ENCODE measurements at places on chromosomes 13 and 19.

DNA sequence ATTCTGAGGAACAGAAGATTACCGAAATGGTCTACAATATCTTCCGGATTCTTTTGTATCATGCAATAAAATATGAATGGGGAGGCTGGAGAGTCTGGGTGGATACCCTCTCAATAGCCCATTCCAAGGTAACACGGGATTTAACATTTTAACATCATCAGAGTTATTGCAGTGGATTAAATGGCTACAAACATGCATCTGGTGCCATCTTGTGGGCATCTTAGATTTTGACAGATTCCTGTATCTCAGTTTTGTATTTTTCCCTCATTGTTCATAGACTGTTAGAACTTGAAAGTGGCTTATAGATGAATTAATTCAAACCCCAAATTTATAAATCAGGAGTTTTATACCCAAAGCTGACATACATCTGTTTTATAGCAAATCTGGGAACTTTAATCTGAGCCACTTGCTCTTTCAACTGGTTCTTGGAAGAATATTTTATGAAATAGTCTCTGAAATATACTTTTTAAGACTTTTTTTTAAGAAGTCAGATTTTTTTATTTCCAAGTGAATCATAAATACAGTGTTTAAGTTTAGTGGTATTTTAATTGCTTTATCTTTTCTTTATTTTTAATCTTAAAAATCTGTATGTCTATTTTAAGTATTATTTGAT is 215.2 kb downstream of the NBEA start:
- no peak for DNase-seq

GRCh38 chr13:113535381-113535781 is 44.9 kb upstream of the DCUN1D2 start:
- no peak for DNase-seq

GRCh38 chr19:16247353-16248182 is 49.9 kb downstream of the AP1M1 start:
- DNase-seq: peak; percentile 82

- no peak for DNase-seq
Measured at GRCh38 chr13:37640499-37640898, 41.9 kb upstream of the POSTN start.

- no peak for DNase-seq
Measured at GRCh38 chr19:30029721-30030510, 87.9 kb downstream of the URI1 start.

DNA sequence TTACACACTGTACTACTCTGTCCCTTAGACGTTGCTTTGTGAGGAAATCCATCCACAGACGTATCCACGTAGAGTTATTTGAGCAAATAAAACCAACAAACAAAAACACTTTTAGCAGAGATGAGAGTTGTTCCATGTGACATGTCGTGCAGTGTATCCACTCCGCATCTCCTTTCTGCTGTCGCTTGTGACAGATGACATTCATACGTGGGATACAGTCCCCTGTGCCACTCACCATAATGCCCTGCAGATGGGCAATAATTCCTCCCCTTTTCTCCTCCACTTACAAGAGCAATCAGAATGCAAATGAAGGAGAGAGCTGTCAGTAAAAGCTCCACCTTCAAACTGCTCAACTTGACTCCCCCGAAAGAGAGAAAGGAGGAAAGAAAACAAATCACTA is 26.0 kb downstream of the IRS2 start:
- DNase-seq: no peak

GRCh38 chr13:75871059-75871458 is 234.9 kb downstream of the LMO7 start:
- DNase-seq: no peak

DNA sequence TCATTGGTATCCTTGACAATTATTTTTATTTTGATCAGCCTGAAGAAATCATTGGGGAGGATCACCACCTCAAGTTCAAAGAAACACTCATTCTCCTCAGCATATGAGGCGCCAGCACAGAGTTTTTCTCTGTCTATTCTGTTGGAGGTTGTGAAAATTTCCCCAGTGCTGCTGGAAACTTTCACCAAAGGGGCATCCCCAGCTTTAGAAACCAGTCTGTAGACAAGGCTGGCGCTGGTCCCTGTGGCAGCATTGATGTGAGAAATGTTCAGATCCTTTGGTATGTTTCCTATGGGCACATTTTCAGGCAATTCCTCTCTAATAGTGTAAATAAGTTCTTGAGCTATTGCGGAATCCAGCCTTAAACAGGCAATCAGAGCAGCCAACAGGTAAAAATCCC is 2.1 kb downstream of the PCDH9 start:
- DNase-seq: no peak

DNA sequence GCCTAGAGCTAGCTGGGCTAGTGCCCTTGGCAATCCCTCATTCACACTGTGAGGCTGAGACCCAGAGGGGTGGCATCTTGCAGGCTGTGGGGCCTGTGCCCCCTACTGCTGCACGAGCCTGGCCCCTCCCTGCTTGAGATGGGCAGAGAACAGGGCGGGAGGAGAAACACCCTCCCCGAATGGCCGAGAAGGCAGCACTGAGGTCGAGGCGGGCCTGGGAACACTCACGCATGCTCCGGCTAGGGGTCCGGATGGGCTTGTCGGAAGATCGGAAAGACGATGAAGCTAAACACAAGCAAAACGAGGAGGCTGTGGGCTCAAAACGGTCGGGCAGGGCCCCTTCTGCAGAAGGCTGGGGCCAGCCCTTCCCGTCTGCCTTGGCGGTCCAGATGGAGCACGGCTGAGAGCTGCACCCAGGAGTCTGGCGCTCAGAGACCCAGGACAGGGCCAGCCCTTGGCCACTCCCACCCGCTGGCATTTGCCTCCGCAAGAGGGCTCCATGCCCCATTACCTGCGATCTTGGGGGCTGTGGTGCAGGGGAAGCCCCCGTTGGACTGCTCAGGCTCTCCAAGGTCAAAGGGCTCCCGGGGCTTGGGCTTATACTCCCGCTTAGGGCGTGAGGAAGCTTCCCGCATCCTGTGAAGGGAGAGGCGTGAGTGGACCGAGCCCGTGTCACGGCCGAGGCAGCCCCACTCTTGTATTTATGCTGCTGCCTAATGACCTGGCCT is 18.9 kb downstream of the MPND start:
- DNase-seq: no peak

GRCh38 chr13:99415851-99416331 is 85.4 kb upstream of the TM9SF2 start:
- DNase-seq: no peak

DNA sequence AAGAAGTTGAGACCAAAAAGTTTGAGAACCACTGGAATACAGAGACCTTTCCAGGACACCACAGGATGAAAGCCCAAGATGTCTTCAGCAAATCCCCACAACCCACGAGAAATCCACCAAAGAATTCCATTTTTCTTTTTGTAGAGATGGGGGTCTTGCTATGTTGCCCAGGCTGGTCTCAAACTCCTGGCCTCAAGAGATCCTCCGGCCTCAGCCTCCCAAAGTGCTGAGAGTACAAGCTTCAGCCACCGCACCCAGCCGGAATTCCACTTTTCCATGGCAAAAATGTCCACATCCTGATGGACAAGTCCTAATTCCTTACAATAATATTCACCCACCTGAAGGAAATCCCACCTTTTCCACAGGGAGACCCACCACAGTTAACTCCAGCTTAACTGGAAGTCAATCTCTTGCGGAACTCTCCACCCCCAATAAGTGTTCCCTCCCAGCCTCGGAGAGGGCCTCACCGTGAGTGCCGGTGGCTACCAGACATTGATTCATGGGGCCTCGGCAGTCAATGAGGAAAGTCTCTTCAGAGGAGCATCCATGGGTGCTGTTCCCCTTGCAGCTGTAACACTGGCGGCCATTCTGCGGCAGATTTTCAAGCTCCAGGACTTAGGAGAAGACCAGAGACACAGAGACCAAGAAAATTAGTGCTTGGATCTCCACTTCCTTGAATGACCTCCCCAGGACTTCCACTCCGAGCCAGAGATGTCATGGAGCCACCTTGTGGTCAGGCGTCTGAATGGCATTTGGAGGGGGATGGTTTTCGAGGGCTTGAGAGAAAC is 12.3 kb upstream of the CADM4 start:
- no peak for DNase-seq

DNA sequence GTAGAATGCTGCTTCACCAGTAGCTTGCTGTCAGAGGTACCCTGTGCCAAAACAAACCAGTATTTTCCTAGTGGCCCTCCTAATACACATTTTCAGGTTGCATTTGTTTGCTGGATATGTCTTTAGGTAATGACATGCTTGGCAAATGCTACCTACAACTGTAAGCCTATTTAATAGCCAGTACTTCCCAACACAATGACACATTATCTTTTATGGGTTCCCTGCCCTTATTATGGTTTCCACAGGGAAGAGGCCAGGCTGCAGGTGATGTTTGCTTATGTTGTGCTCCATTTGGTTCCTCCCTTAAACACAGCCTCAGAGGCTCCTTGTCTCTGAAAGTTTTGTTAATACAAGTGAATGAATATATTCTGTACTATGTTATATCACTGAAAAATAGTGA is 24.7 kb downstream of the FRY start:
- no peak for DNase-seq

- no peak for DNase-seq
Measured at GRCh38 chr19:17948931-17949930, 16.4 kb downstream of the CCDC124 start.

- DNase-seq: no peak
Measured at GRCh38 chr13:24142453-24142852, 18.1 kb upstream of the SPATA13 start.

DNA sequence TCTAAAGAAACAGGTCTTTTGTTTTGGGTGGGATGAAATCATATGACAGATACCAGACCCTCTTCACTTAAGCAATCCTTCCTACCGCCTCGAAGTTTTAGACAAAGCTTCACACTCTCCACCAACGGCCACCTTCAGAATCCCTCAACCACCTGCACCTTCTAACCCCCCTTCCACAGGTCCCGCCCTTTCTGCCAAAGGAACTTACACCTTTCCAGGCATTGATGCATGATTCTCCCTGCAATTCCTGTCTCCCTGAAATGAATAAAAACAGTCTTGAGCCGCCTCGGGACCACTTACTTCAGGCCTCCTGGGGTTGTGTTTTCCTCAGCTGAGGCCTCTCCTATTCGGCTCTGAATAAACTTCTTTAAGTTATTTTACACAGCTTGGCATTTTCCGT is 859 bp downstream of the ZNF433 start:
- no peak for DNase-seq

DNA sequence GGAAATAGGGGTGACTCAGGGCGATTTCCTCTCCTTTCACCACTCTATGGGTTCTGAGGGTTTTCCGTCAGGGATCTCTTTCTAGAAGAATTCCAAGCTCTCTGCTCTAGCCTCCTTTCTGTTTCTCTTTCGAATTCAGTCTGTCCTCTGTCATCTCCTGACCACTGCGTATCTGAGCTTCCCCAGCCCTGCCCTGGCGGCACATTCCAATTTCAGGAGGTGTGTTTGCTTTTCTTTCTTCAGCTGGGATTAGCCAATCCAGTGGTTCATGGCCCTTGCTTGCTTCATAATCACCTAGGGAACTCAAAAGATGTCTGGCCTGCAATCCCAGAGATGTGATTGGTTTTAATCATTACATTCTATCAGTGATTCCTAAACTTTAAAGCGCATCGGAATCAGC is 9.4 kb downstream of the IFNL2 start:
- no peak for DNase-seq

- no peak for DNase-seq
Measured at GRCh38 chr13:76019421-76020044, 383.4 kb downstream of the LMO7 start.
